ENCODE measurements at places on chromosomes 6 and 20. TPM values are rescaled to one million over a fixed set of nuclear protein-coding genes. Genes with fewer than 3 reads are reported as not detected.

GRCh38 chr6:106241498-106241897, 84.1 kb downstream of the ATG5 start:
- no peak for DNase-seq
- H3K27me3 ChIP-seq = no peaks in the 10 kb centered on the region
- H3K4me1 ChIP-seq = no peaks in the 10 kb centered on the region
- H3K27ac ChIP-seq = no peak overlapping the region

DNA sequence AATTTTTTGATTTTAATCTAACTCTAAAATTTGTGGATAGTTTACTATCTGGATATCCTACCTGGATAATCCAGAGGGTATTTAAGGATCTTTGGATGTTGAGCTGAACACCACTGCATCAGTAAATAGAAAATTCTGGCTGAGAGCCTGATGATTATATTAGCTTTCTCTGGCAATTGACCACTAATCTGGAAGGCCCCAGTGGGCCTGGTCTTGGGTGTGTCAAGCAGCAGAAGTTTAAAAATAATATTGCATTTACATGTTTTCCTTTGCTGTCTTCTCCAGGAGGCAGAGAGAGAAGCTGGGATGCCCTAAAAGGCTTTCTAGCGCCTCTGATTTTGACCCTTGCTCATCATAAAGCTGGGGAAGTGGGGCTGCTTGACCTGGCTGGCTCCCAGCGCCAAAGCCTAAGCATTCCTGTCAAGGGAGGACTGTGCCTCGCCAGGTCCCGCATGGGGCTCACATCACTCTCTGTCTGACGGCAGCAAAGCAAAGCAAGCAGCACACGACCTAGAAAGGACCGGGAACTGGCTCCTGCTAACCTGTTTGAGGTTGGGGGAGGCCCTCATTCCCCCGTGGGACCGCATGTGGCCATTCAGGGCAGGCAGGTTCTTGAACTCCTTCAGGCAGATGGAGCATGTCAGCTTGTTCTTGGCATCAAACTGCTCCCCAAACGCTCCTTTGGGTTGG, 46.6 kb upstream of the MRPS10 start:
- DNase-seq = no peak
- H3K36me3 ChIP-seq = peaks cover 11% of the 10 kb centered on the region
- H3K4me3 ChIP-seq = no peak overlapping the region
- H3K27me3 ChIP-seq = no peaks in the 10 kb centered on the region

- peak overlapping the region; percentile 96 for H3K27ac ChIP-seq
- DNase-seq = peak; percentile 87
- H3K4me1 ChIP-seq = peaks cover 26% of the 10 kb centered on the region
- H3K27me3 ChIP-seq = no peaks in the 10 kb centered on the region
Observed at GRCh38 chr6:144285798-144286502, 815 bp downstream of the UTRN start.

GRCh38 chr6:71254323-71254722, 34.3 kb upstream of the OGFRL1 start:
- no peak overlapping the region for H3K4me3 ChIP-seq
- H3K4me1 ChIP-seq = peaks cover 23% of the 10 kb centered on the region
- DNase-seq = no peak
- no peaks in the 10 kb centered on the region for H3K27me3 ChIP-seq
- H3K27ac ChIP-seq = no peak overlapping the region

The AHCY gene
- 110 TPM for total RNA-seq

GRCh38 chr20:39112178-39112743, 150.1 kb downstream of the DHX35 start:
- H3K36me3 ChIP-seq = no peaks in the 10 kb centered on the region
- no peaks in the 10 kb centered on the region for H3K4me1 ChIP-seq

- peaks cover 10% of the 10 kb centered on the region for H3K27me3 ChIP-seq
- no peak overlapping the region for H3K4me3 ChIP-seq
- H3K4me1 ChIP-seq = no peaks in the 10 kb centered on the region
- DNase-seq = no peak
Observed at GRCh38 chr6:49649988-49650387, 13.3 kb upstream of the RHAG start.

GRCh38 chr20:4179545-4179944, 164.2 kb upstream of the RNF24 start:
- H3K4me1 ChIP-seq = no peaks in the 10 kb centered on the region
- no peak overlapping the region for H3K27ac ChIP-seq
- DNase-seq = no peak
- peaks cover 41% of the 10 kb centered on the region for H3K36me3 ChIP-seq
- H3K4me3 ChIP-seq = no peak overlapping the region

DNA sequence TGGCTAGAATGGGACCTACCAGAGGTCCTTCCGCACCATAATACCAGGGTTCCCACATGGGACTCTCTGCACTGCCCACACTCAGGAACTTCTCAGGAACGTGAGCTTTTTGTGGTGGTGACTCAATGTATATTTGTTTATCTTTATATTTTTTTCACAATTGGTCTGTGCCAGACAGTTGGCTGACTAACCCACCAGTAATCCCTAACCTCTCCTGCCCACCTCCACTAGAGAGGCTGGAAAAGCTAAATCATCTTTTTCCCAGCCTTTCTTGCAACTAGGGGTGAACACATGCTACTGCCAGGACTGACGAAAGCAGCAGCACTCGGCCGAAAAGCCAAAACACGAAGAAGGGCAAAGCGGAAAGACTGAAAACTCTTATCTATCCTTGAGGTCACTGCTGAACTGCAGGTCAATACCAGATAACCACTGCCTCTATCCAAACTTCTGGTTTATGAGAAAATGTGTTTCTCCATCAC, 112.9 kb downstream of the TRERF1 start:
- H3K4me3 ChIP-seq = no peak overlapping the region
- H3K27ac ChIP-seq = peak overlapping the region; percentile 72
- no peak for DNase-seq
- H3K36me3 ChIP-seq = no peaks in the 10 kb centered on the region
- peaks cover 32% of the 10 kb centered on the region for H3K4me1 ChIP-seq

DNA sequence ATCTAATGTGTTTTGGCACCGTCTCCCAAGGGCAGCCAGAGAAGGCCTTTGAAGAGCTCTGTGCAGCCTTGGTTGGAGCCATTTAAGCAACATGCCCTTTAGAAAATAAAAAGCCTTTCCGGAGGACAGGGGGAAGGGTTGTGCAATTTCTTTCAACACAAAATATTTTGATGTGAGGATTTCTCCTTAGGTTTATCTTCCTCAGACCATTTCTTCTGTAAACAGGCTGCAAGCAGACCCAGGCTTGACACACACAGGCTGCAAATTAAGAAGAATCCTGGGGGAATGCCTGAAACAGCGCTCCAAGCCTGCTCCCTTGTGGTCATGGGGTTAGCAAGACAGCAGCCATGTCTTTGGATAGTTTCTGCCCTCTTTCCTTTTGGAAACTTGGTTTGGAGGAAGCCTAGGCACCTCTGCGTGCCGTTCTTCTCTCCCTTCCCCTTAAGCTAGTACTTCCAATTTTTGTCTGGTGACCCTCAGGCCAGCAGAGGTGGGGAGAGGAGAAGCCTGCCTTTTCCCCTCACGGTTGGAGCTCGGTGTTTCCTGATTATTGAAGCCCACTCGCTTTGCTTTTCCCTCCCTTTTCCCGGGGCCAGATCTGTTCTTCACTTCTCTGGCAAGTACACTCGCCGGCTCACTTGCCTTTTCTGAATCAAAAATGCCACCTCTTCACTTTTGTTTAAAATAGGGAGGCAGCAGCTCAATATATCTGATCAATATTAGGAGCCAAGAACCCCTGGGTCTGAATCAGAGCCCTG, 39.6 kb upstream of the NOX3 start:
- peaks cover 36% of the 10 kb centered on the region for H3K4me1 ChIP-seq
- H3K27ac ChIP-seq = peak overlapping the region; percentile 92
- no peaks in the 10 kb centered on the region for H3K36me3 ChIP-seq
- H3K27me3 ChIP-seq = no peaks in the 10 kb centered on the region
- no peak for DNase-seq

Data from osteocyte (in vitro differentiated cells).